OCI-LY7 (cell line): ENCODE measurements at places on chromosomes 7 and 10.

DNA sequence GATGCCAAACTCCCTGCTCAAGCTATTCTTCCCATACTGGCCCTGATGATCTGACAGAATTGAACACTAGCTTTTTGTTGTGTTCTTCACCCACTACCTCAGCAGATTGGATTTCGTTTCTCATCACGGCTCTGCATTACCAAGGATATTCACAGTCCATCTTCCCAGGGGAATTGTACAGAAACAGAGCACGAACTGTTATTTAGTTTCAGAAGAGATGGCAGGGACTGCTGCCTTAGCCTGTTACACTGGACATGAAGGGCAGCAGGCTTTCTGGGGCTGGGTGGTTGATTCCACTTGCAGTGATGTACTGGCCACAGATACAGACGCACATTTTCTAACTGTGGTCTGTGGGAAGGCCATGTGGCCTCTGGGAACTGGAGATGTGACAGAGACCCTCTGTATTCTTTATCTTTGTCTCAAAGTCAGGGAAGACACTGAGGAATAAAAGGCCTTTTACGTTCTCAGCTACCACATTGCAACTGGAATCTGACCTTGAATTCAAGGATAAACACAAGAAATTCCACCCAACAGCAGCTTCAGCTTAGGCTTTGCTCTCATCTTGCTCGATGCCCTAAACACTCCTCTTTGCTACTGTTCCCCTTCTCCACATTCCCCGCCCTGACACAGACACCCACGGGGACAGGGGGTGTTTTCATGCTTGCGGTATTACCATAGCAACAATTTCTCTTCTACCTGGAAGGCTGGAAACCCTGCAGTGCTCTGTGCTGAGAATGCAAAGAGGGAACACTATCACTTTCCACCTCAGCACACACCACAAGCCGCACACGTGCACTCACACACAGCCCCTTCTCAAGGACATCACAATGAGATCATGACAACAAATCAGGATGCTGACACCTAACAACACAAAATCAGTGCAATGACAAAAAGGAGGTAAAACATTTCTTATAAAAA is 81.7 kb downstream of the RNF216 start:
- peak; percentile 25 for DNase-seq

GRCh38 chr7:98619450-98620321 is 2.6 kb downstream of the NPTX2 start:
- no peak for DNase-seq

DNA sequence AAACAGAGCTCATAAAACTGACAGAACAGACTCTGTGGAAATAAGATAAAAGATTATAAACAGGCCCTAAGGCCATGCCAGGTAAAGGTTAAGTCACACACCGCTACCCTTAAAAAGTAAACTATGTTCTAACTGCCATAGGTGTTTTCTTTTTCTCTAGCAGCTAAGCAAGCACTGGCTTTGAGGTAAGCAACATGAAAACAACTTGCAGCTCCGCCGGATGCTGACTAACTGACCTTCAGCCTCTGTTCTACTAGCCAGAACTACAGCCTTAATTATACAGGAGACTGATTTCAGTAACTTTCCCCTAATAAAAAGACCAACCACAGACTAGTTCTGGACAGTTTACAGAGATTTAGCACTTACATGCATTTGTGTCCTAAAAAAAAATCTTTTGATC is 708.3 kb downstream of the CCSER2 start:
- no peak for DNase-seq

DNA sequence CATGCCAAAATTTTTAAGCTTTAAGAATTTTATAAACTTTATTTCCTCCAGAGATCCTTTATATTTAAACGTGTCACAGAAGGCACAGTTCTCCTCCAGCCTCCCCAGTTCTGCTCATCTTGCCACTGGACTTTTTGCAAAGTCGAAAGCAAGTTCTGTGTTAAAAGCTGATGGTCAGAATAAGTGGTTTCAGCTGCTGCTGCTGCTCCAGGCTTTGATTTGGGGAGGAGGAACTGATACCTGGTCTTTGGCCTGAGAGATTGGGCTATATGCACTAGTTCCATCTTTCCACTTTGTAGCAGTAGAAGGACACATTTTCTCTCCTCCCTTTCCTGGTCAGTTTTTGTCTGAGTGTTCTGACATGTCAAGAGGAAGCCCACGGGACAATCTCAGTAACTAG is 435.9 kb upstream of the PHF14 start:
- no peak for DNase-seq

- DNase-seq: no peak
Measured at GRCh38 chr7:11830582-11831155, 1.3 kb downstream of the THSD7A start.
